Endothelial cell of umbilical vein (primary cell): ENCODE measurements at places on chromosomes 5 and 9.

DNA sequence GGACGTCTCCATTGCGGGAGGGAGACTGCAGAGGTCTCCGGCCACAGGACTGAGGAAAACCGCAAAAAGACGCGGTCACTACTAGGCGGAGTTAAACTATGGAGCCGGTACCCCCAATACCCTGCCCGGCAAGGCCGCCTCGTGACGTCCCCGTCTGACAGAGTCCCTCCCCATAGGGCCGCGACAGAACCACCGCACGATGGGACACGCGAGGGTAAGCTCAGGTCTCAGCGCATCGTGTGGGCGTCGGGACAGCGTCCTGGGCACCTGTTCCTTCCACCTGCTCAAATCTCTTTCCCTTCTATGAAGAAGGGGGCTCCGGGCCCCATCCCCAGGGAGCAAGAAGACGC lies 35.2 kb upstream of the GLDC start:
- no peak for DNase-seq

DNA sequence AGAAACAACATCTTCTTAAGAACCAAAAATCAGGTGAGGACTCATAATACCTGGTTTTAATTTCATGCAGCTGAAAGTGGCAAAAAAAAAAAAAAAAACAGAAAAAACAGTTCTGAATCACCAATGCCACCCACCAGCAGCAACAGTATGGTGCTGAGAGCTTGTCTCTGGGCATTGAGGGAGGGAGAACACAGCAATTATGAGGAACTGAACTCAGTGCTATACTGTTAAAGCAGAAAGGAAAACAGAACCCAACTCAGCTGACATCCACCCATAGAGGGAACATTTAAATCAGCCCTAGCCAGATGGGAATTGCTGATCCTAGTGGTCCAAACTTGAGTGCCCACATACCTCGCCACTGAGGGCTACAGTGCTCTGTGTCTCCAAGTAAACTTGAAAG lies 657.9 kb downstream of the ACTL7B start:
- DNase-seq = no peak

DNA sequence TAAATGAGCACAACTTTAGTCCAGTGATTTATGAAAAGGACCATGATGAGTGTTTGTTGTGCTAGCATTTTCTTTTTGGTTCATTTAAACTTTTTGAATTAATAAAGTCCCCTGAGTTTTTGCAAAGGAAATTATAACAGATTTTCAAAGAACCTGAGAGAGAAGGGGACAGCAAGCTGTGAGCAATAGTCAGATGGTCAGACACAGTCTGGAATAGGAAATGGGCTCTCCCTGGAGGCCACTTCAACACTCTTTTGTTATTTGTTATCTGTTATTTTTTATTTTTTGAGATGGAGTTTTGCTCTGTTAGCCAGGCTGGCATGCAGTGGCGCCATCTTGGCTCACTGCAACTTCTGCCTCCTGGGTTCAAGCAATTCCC lies 171.1 kb downstream of the ARHGEF28 start:
- no peak for DNase-seq

- no peak for DNase-seq
Measured at GRCh38 chr5:143159031-143159430, 244.5 kb downstream of the NR3C1 start.

DNA sequence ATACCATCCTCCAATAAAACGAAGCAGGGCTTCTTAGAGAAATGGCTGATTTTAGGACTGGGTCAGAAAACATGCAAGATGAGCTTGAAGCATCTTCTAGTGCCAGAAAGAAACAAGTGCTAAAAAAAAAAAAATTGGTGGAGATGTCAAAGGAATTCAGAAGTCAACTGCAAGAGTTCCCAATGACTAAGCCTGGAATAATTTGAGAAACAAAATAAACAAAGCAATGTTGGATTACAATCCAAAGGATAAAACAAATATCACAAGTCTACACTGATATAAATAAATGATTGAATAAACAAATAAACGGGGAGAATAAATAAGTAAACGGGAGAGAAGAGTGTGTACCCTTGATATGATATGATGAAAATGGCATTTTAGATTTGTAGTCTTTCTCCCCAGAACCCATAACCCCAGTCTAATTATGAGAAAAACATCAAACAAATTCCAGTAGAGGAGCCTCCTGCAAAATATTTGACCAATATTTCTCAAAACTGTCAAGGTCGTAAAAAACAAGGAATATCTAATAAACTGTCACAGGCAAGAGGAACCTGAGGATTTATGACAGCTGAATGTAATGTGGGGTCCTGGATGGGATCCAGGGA lies 63.5 kb upstream of the CCL21 start:
- no peak for DNase-seq

DNA sequence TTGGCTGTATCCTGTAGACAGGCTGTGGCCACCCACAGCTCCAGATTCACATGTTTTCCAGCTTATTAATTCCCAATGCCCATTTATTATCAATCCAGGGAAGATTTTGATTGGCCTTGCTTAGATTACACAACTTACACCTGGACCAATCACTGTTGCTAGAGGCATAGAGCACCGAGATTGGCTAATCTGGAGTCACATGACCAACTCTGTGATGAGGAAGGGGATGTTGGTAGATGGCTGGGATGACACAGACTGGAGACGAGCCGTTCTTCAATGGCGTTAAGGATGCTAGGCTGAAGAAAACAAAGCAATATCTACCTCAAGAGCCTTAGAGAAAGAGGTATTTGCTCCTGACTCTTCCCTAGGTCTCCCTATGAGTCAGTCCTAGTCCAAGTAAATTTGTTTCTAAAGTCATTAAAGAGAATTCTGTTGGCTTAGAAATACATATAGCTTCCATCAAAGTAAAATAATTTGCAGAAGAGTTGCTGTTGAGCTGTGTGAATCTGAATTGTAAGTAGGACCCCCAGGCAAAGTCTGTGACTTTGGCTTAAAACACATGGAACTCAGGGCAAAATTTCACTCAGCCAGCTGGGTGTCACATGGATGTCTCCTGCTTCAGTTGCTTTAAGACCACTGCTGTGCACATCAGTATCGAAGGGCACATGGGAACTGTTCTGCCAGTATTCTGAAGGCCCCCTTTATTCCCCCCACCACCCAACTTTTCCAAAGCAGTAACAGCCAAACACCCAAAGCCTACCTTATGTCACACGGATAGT lies 326.4 kb upstream of the KLF4 start:
- DNase-seq = no peak

GRCh38 chr9:97411789-97412625 lies at the start of gene TDRD7:
Gene TDRD7, plus strand, starts transcription at chr9:97412096. Its CDS starts 16,370 bp downstream, at chr9:97428466.
- DNase-seq = peak; percentile 82
